Neural progenitor cell (in vitro differentiated cells): ENCODE measurements at places on chromosomes 2 and 18.
A peak's percentile ranks its signal among the peaks of the same experiment; 100 is the strongest.

- DNase-seq, result no peak
Observed at GRCh38 chr2:222774941-222775340, 85.9 kb upstream of the ACSL3 start.

- DNase-seq, result no peak
Observed at GRCh38 chr2:217523286-217523685, 479.5 kb downstream of the TNS1 start.

GRCh38 chr2:85547089-85547858, 8.3 kb downstream of the MAT2A start:
- DNase-seq, result no peak

- no peak for DNase-seq
Observed at GRCh38 chr2:231017231-231017598, 20.1 kb upstream of the C2orf72 start.

- DNase-seq, result no peak
Observed at GRCh38 chr18:74082742-74083556, 64.7 kb downstream of the FBXO15 start.

- DNase-seq, result no peak
Observed at GRCh38 chr2:59691518-59692190, 861.8 kb downstream of the BCL11A start.

GRCh38 chr2:73203055-73203681, 794 bp downstream of the NOTO start:
- peak; percentile 34 for DNase-seq

DNA sequence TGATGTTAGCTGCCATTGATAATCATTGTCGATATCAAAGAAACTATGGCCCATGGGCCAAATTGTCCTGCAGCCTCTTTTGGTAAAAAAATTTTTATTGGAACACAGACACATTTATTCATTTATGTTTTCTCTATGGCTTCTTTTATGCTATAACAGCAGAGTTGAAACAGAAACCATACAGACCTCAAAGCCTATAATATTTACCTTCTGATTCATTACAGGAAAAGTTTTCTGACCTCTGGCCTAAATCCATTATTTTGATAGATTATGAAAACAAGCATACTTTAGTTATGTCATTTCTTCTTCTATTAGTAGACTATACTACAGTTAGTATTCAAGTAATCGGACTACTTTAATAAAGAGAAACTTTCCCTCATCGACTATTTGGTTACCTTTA, 349.7 kb upstream of the GALNT5 start:
- DNase-seq, result no peak

DNA sequence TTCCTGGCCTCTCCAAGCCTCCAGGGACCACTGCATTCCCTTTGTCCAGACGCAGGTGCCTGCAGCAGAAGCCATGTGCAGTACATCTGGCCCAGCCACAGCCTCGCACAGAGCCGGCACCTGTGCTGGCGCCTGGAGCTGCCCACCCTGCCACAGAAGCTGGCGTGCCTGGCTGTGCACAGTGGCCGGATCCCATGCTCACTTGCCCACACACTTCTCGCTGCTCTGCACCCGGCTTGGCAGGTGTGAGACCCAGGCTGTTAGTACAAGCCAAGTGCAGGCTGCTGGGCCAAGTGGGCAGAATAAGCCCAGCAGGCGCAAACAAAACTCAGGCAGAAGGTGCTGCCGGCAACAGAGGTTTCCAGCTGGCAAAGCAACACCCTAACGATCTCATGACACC, 124.5 kb upstream of the CCDC150 start:
- no peak for DNase-seq

- peak; percentile 61 for DNase-seq
Observed at GRCh38 chr2:96887493-96888012, 17.7 kb upstream of the SEMA4C start.

- DNase-seq, result no peak
Observed at GRCh38 chr2:229370509-229370908, 99.4 kb upstream of the PID1 start.

- DNase-seq, result no peak
Observed at GRCh38 chr2:139162456-139162855, 382.3 kb upstream of the NXPH2 start.

DNA sequence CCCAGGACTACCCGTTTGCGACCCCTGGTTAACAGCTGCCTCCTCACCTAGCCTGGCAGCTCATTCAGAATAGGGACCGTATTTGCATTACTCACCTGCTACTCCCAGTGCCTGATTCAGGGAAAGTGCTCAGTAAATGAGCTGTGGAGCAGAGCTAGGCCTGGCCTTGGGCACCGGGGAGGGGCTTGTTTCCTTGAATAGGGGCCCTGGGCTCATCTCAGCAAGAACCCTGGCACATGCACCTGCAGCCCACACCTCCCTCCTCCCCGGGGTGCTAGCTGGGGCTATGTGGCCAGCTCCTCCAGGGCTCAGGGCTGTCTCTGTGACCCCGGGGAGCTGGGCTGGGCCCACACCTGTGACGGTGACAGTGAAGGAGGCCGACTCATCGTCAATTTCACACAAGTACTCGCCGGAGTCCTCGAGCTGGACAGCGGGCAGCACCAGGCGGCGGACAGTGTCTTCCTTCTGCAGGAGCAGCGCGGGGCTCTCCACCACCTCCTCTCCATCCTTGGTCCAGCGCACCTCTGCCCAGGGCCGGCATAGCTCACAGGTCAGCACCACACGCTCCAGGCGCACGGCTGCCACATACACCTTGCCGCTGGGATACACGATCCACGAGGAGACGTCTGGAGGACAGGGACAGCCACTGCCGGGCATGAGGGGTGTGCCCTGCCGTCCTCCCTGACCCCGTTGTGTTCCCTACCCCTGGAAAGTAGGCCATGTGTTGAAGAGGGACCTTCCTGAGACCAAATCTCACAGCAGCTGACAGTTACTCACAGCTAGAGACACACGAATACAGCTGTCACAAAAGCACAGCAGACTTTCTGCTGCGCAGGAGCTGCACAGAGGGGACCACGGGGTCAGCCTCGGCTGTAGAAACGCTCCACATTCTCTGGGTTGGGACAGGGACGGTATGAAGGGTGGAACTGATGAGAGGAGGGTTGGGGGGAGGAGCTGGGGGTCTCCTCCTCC, 9.0 kb downstream of the OBSL1 start:
- DNase-seq, result no peak

DNA sequence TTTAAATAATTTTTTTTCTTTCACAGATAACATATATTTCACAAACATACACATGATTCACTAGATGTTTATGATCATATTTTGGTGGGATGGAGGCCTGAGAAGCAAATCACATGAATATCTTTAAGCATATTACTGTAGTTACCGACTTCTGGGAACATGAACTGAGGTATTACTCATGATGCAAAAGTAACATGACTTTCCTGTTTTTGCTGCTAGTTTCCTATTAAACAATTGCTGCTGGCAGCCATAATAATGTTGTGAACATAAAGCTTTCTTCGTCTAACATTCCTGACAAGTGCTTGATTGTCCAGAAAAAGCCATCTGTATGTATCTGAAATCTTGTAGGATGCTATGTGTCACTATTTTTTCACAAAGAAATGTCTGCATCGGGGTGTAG, 145.4 kb downstream of the MTX2 start:
- DNase-seq, result no peak

DNA sequence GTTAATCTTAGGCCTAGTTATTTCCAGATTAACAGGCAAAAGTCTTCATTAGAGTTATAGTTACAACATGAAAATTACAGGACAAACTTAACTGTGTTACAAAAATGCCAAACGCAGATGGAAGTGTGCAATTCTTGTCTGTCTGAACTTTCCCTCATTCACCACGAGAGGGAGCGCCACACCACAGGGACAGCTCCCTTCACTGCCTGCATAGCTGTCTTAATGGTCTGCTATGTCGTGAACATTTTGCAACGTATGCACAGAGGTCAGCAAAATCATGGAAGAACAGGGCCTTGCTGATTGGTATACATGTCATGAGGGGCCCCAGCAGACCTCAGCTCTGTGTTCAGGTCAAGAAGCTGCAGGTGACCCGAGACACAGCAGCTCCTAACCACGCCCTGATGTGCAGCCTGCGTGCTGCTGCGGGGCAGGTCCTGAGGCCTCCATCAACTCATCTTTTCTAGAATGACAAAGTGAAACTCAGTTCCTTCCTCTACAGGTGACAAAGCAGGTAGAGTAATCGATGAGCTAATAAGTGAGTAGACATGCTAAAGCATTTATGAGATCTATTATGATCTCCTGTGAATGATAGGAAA, 78.8 kb upstream of the ATP8B1 start:
- peak; percentile 78 for DNase-seq

DNA sequence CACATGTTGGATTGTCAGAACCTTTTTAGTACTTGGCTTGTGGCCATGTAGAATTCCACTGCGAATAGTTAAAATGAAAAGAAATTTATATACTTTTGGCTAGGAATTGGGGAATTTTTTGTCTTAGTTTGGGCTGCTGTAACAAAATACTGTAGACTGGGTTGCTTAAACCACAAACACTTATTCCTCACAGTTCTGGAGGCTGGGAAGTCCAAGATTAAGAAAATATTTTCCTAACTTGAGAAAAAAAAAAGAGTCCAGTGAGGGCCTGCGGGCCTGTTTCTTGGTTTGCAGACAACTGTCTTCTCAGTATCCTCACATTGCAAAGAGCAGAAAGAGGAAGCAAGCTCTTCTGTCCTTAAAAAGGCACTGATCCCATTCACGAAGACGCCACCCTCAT, 81.9 kb downstream of the CD226 start:
- no peak for DNase-seq

DNA sequence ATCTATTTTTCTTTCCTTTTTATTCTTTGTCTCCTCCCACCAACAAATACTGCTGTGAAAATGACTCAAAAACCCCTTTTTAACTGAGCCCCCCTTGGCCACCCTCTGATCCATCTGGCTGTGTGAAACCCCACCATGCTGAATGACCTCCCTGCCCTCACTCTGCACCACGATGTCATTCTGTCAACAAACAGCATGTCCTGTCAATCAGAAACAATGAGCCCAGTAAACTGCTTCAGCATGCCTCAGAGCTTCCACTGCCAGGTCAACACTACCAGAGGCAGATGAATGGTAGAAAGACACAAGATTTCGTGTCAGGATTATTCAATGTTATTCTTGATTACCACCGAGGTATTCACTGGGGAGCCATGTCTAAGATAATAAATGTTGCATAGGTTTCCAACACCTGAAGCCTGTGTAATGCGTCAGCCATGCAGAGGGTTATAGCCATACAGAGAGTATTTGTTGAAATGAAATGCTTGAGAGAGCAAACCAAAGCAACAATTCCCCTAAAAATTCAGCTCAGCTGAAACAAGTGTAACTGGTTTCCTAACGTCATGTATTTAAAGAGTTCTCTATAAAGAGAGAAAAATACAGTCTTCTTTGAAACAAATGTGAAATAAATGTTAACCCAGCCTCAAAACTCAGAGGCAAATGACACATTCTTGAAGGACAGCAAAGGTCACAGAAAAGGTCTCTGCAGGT, 76.7 kb downstream of the LRP2 start:
- DNase-seq, result peak; percentile 72

- DNase-seq, result no peak
Observed at GRCh38 chr2:220660277-220661145, 911.6 kb downstream of the EPHA4 start.

GRCh38 chr2:222039821-222040220, 259.0 kb downstream of the PAX3 start:
- DNase-seq, result no peak

GRCh38 chr2:27496357-27497287, at the start of gene GCKR:
Gene GCKR (plus strand): TSS chr2:27496839. CDS start chr2:27496905, 66 bp downstream.
- DNase-seq, result no peak

DNA sequence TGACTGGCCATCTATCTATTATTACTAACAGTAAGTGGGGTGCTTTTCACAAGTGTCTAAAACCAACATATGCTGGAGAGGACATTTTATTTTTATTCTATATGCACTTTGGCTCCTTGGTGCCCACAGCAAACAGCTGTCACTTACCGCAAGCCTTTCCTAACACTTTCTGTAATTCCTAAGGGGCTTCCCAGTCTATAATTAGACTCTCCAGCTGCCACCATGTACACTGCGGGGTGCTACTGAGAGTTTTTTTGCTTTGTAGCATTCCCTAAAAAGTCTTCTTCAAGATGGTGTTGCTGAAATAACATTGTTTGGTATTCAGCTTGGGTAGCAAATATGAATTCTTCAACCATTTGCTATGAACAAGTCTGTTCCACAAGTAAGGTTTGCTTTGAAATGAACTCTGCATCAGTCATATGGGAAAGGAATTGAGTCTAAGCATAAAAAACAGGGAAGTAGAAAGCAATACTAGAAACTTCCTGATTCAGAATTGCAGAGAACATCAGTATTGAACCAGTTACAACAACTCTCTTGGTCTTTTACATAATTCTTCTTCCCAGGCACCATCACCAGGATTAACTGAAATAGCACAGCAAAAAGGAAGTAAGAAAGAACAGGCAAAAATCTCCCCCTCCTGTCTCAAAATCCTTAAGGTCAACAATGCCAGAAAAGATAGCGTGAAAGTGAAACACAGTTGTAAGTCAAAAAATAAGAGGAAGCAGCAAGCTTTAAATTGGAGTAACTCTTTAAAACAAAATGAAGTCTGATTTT, 28.6 kb downstream of the EPB41L3 start:
- no peak for DNase-seq

DNA sequence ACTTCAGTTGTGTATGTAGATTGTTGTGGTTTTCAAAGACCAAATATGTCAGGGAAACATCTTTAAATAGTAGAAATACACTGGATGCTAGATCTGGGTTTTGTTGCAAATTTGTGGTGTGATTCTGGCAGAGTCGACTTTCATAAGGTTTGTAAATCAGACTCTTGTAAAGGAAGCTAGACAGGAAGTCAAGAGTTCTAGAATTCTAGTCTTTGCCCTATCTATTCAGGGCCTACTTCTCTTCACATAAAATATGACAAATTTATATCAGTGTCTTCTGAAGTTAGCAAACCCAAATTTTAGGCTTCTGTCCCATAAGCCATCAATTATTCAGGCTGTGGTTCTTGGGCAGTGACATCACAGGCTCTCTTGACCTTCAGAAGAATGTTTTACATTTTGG, 1579.2 kb upstream of the PIK3C3 start:
- DNase-seq, result no peak

DNA sequence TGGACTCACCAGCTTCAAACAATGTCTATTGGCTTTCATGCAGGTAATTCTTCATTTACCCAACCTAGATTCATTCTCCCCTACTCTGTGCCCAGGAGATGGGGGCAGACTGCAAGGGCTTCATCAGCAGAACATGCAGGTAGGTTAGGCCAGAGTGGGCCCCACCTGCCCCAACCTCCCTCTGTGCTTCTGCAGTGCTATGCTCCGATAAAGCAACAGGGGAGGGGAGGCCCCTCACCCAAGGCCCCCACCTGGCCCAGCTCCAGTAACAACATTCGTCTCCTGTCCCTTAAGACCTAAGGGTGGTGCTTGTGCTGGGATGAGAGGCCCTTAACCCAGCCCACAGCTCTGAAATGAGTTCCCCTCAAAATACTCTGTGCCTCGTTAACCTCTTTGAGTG, 16.7 kb upstream of the GYPC start:
- DNase-seq, result no peak

- DNase-seq, result no peak
Observed at GRCh38 chr2:195818526-195818925, 161.5 kb downstream of the SLC39A10 start.

GRCh38 chr2:25749676-25750075, 76.3 kb upstream of the DTNB start:
- no peak for DNase-seq

- DNase-seq, result peak; percentile 80
Observed at GRCh38 chr2:235666213-235666781, 172.5 kb downstream of the AGAP1 start.

GRCh38 chr18:63708650-63709049, 5.9 kb downstream of the SERPINB11 start:
- DNase-seq, result no peak
